ENCODE measurements at places on chromosomes 4 and X. TPM values are rescaled to one million over a fixed set of nuclear protein-coding genes. Genes with fewer than 3 reads are reported as not detected.

GRCh38 chr4:154332681-154333421 is 158.7 kb downstream of the DCHS2 start:
- DNase-seq: peak; percentile 66

- no peak for DNase-seq
Observed at GRCh38 chrX:9619581-9619980, 146.1 kb downstream of the GPR143 start.

GRCh38 chr4:52904421-52904820 is 42.3 kb downstream of the RASL11B start:
- no peak for DNase-seq

Gene PLRG1
- 94.6 TPM for total RNA-seq

Gene FRMD7
- not detected for total RNA-seq

- DNase-seq: no peak
Observed at GRCh38 chr4:185656467-185656931, 121.2 kb upstream of the PDLIM3 start.

Gene UBQLN2
- total RNA-seq: 59.7 TPM

DNA sequence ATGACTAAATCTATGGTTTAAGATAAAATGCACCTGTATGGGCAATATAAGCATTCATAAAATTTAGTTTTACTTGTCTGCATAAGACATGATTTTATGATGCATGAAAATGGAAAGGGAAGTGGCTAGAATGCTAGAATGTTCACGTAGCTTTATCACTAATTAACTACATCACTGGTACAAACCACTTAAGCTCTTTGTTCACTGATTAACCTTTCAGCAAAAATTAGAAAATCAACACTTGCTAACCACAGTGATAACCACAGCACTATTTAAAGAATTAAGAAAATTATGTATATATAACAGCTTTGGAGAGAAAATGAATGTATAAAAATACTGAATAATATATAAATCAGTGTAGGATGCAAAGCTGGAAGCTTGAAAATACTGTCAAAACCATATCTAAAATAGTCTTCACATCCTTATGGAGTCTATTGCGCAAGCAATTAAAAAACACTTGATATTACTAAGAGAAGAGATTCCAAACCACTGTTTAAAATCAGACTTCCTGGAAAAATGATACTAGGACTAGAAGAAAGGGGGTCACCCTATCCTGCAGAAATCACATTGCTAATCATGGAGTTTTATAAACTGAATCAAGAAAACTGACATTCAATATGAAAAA is 51.9 kb downstream of the EFHC2 start:
- DNase-seq: no peak

Gene LANCL3
- total RNA-seq: 0.30 TPM

DNA sequence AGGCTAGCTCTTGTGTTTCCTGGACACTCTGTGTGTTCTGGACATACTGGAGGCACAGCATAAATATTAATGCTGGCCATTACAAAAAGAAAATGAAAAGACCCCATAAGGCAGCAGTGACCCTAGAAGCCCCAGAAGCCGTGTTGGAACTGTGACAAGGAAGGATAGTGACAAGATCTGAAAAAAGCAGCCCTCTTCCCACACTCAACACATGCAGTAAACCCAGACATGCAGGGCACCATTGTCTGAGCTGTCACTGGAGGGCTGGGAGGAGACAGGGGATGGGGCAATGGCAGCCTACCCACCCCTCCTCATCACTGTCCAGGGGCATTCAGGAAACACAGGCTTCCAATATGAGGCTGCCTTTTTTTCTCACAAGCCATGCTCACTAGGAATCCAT is 6.5 kb downstream of the TRIM2 start:
- DNase-seq: no peak

DNA sequence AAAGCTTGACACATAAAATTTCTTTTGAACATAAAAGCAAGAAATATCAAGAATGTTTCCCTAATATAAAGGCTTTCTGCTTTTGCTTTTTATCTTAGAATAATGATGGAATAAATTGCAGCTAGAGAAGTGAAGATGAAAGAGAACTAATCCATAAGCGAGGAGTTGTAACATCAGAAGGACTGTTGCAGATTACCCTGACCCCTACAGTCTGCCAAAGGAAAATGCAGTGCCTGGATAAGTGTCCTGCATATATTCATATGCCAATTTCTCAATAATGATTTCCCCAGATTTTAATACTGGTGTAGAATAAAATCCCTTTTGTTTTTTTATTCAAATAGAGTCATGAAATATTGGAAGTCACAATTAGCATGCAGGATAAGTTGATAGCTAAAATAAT is 115.9 kb downstream of the MAGEC2 start:
- DNase-seq: no peak

- no peak for DNase-seq
Observed at GRCh38 chr4:168924667-168925066, 85.4 kb downstream of the CBR4 start.

DNA sequence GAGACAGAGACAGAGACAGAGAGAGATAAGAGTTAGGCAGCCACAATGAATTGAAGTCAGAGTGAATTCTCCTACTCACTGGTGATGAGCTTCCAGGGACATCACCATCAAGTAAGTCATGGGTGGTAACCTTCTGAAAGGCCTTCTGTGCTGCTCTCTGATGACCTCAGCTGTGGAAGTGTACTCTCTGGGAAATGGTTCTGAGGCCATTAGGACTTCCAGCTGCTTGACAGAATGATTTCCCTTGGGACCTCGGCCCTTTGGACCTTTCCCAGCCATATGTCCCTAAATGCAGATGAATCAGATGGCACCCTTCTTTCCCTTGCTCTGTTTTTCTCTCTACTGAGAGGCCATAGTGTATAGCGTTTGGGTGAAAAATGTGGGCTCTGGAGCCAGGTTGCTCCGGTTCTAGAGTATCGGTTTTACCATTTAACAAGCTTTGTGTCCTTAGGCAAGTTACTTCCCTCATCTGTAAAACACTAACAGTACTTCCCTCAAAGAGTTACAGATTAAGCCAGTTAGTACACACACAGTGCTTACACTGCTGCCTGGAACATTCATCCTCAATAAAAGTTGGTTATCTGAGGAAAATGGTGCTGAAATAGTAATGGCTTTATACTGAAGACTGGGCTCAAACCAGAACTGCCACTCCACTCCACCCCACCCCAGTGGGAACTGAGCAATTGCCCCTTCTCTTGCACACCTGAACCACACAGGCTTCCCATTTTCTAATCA is 7.6 kb downstream of the SEPTIN11 start:
- no peak for DNase-seq

DNA sequence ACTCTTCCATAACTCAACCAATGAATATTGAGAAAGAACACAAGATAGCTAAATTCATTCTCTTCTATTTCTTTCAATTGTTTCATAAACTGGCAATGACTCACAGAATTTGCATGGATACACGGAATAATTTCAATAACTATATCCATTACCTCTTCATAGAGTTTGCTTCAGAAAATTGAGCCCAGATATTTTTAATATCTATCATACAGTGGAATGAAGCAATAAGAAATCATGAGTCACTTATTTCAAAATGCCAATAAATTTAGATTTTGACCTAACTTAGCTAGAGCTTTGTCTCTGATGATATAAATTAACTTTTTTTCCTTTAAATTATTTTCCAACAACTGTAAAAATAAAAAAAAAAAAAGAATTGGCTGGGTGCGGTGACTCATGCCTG is 22.2 kb upstream of the MANBA start:
- DNase-seq: no peak

GRCh38 chrX:37745835-37746217 is 34.0 kb upstream of the CYBB start:
- DNase-seq: no peak

GRCh38 chrX:9871701-9872268 is 85.6 kb downstream of the SHROOM2 start:
- no peak for DNase-seq

GRCh38 chr4:88690355-88690754 is 7.3 kb downstream of the NAP1L5 start:
- no peak for DNase-seq

DNA sequence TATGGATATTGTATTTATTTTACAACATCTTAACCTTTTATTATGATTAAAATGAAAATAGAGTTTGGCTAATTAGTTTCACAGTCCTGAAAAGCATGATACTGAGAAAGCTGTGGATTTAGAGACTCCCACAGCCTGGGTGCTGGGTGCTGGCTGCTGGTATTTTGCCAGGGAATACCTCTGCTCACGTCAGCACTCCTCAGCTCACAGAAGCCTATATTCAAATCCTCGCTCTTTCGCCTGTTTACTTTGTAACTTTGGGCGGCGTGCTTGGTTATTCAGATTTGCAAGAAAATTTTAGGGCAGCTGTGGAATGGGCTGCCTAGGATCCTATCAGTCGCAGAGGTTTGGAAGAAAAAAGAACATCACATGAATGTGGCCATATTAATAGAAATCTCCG is 261.8 kb downstream of the DCTD start:
- no peak for DNase-seq

Gene SHROOM4
- not detected for total RNA-seq

Gene RBM46
- total RNA-seq: not detected

Gene TEX13D
- total RNA-seq: not detected

Gene HSFX1
- 0.89 TPM for total RNA-seq

- peak; percentile 5 for DNase-seq
Observed at GRCh38 chrX:57227691-57228090, 58.8 kb upstream of the FAAH2 start.

DNA sequence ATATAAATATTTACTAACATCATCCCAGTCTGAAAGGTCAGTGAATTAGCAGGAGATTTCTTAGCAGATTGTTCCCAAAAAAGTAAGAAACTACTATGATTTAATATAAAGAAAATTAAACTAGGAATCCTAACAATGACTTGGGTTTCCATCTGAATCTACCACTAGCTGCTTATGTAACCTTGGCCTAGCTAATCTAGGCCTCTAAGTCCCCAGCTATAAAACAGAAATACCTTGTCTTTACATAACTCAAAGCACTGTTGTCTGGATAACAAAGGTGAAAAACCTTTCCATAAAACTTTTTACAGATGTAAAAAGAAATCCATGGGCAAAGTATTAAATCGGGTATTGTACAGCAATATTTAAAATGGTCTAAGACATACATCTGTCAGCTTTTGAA is 3.0 kb downstream of the FBXL5 start:
- no peak for DNase-seq

Gene DIPK2B
- total RNA-seq: not detected

DNA sequence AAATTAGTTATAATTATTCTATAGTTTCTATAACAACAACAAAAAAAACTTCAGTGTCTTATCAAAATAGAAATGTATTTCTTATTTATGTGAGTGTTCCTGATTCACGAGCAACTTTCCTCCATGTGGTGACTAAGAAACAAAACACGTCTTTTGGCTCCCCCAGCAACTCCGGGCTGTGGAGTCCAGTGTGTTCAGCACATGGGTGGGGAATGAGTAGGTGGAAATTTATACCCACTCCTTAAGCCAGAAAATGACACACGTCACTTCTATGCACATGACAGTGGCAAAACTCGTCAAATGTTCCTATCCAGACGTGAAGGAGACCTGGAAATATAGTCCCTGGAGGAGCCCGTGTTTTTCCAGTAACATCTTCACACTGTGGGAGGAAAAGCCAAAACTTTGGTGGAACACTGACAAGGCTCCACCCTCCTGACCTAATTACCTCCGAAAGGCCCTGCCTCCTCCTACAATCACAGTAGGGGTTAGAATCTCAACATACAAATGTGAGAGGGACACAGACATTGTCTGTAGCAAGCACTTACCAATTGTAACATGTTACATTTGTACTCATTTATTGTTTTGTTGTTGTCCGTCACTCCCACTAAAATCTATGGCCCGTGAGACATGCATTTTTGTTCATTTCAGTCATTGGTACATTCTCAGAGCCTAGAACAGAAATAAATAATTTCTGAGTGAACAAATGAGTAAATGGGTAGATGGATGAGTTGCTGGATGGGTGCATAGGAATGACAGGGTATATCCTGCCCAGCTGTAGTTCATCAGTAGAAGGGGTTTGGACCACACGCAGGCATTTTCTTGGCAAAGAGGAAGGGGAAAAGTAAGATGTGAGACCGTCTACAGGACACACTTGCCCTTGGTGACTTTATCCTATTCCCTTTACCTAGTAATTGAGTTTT is 605.8 kb upstream of the TENM3 start:
- no peak for DNase-seq

- peak; percentile 86 for DNase-seq
Observed at GRCh38 chr4:2412534-2412884, 5.9 kb downstream of the ZFYVE28 start.

DNA sequence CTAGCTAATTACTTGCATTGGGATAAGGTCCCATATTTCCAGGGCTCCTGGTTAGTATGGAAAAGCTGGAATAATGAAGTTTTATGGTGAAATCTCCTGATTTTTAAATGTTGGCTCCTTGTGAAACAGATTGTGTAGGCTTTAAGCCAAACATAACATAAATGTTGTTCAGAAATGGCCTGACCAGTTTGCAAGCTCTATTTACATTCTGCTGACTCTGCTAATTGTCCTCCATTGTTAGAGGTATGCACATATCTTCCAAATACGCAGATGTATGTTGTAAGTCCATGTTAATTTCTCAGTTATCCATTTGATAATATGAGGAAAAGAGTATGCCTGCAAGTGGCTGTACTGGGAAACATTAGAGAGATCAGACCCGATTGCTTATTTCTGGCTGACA is 11.9 kb upstream of the WDR17 start:
- DNase-seq: no peak

GRCh38 chrX:129793604-129794191 is 13.9 kb downstream of the SASH3 start:
- DNase-seq: no peak

Gene ERAS
- total RNA-seq: not detected

DNA sequence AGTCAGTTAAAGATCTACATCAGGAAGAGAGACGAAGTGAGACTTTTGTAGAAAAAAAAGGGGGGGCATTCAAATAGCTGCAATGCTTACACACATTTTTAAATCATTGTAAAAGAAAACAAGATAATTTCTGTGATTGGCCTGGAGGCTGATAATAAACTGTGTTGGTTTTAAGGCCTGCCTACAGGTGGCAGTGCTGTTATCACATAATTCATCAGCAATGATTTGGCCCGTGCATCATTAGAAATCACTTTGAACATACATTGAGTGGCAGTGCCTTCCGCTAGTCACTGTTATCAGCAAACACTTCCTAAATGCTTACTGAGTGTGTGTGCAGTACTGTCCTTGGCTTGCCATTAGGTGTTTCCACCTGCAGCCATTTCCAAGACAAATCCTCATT is 831.9 kb downstream of the TRIML1 start:
- DNase-seq: no peak

DNA sequence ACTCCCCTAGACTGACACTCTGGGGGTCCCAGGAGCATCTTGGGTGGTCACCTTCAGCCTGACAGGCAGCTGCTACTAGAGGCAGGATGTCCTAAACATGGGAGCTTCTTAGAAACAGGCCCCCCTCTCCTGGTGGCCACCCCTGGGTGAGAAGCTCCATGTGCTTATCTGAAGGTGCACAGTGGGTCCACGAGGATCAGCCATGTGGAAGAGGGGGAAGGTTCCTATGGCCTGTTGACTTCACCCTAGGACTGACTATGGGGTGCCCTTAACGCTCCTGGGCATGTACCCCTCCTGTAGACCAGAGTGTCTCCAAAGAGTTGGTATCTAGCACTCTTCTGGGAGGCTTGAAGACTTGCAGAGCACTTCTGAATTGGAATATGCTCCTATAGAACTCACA is 22.9 kb upstream of the WDR1 start:
- no peak for DNase-seq

Gene UCP1
- not detected for total RNA-seq
